Skeletal muscle tissue (tissue), 5 donors: ENCODE measurements at places on chromosomes 11 and 22. TPM values are rescaled to one million over a fixed set of nuclear protein-coding genes. Genes with fewer than 3 reads are reported as not detected.

Gene C11orf91
- not detected for total RNA-seq

Gene PANX3
- not detected for total RNA-seq

Gene SLC29A2
- total RNA-seq, result 4.2 TPM

Gene P2RY6
- 2.1 TPM for total RNA-seq

Gene TYR
- total RNA-seq, result not detected

Gene MS4A3
- 6.8 TPM for total RNA-seq

Gene TUB
- total RNA-seq, result 8.9 TPM

Gene OR51T1
- not detected for total RNA-seq

Gene ZP1
- not detected for total RNA-seq

Gene MYEOV
- not detected for total RNA-seq

Gene CRYBB1
- 1.0 TPM for total RNA-seq

Gene C1QTNF4
- total RNA-seq, result 6.8 TPM

Gene TMEM151A
- total RNA-seq, result not detected

Gene LSP1
- 29.2 TPM for total RNA-seq

Gene CNGA4
- total RNA-seq, result not detected

Gene MAFF
- 4.2 TPM for total RNA-seq

Gene OR4A16
- total RNA-seq, result not detected

Gene ARL2
- 53.2 TPM for total RNA-seq

Gene PLAAT3
- 19.8 TPM for total RNA-seq

Gene PRG3
- 2.6 TPM for total RNA-seq

Gene ANKK1
- total RNA-seq, result not detected
